ENCODE measurements at places on chromosomes 5 and 9.
A peak's percentile ranks its signal among the peaks of the same experiment; 100 is the strongest.

DNA sequence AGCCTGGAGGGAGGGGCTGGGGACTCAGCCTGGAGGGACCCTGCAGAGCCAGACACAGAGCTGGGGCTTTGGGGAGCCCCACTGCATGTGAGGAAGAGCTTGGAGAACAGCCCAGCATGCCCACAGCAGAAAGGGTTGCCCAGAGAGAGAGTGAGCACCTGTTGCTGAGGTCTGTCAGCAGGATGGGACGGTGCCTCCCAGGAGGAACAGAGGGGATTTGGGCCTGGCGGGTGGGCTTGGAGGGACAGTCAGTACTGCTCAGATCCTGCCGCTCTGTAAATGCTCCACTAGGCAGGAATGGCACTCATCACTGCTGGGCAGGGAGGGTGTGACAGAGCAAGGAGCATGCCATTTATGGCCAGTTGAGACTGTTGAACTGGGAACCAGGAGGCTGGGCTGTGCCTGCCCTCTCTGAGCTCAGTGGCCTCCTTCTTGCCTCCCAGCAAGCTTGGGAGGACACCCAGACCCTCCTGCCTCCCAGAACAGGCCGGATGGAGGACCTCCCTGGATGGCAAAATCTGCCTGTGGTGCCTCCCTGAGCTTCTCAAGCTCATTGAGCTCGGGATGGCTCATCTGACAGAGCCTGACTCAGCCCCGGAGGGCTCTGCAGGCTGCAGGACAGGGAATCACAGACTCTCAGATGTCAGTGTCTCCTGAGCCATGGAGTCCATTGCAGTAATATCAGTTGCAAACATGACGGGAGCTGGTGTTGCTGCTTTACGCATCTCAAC is 786 bp upstream of the HRCT1 start:
- no peak for DNase-seq

- no peak for DNase-seq
Measured at GRCh38 chr5:96814041-96814440, 6.3 kb upstream of the ERAP1 start.

GRCh38 chr9:97039514-97039860 is 545 bp upstream of the CTSV start:
- DNase-seq = peak; percentile 75

- no peak for DNase-seq
Measured at GRCh38 chr5:149961186-149961685, 678 bp downstream of the SLC26A2 start.

Measured in NCI-H524 (cell line).